ENCODE measurements at places on chromosomes 1 and 21. TPM values are rescaled to one million over a fixed set of nuclear protein-coding genes. Genes with fewer than 3 reads are reported as not detected.

Gene PCBP3
- 4.8 TPM for total RNA-seq

Gene C4BPB
- 2.1 TPM for total RNA-seq

Gene RHBDL2
- total RNA-seq: not detected

Gene EXTL1
- not detected for total RNA-seq

Gene RBM11
- 1.6 TPM for total RNA-seq

Gene C1orf87
- not detected for total RNA-seq

Gene KAZN
- total RNA-seq: 0.21 TPM

Gene KLHDC9
- not detected for total RNA-seq

Gene DIPK1A
- total RNA-seq: 17.7 TPM

Gene F3
- total RNA-seq: not detected

GRCh38 chr1:2335721-2336455 lies 55.5 kb downstream of the MORN1 start:
- no peaks in the 10 kb centered on the region for H3K36me3 ChIP-seq
- no peak overlapping the region for H3K27ac ChIP-seq
- no peak overlapping the region for H3K4me3 ChIP-seq
- no peaks in the 10 kb centered on the region for H3K27me3 ChIP-seq

GRCh38 chr21:32574946-32575925 lies 10.1 kb downstream of the TCP10L start:
- H3K36me3 ChIP-seq: no peaks in the 10 kb centered on the region
- H3K4me3 ChIP-seq: no peak overlapping the region
- peaks cover 6% of the 10 kb centered on the region for H3K4me1 ChIP-seq
- H3K27ac ChIP-seq: no peak overlapping the region
- H3K27me3 ChIP-seq: no peaks in the 10 kb centered on the region
- DNase-seq: no peak

DNA sequence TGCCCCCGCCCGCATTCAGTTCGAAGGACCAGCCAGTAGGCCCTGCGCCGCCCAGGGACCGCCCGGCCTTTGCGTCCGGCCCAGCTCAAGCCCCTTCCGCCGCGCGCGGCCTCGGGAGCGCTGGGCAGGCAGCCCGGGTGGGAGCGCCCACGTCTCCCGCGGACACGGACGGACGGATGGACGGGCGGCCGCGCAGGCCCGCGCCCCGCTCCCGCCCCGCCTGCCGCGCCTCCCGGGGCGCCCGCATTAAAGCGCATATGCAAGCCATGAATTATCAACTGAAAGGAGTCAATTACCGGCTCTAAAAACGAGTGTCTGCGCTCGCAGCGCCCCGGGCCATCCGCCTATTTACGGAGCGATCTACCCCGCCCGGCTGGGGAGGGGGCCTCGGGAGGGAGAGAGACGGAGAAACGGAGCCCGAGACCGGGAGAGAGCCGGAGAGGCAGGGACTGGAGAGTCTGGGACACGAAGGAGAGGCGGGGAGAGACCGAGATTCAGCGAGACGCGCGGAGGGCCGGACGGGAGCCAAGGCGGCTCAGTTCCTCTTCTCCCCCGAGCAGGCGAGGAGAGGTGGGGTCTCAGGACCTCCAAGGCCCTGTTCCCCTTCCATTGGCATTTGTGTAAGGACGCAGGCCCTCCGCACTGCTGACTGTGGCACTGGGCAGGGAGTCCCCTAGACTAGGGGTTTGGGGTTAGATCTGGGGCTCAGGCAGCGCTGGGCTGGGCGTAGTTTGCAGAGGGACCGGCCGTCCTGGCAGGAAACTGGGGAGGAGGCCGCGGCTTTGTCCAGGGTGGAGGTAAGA lies 41.3 kb upstream of the DMBX1 start:
- peaks cover 70% of the 10 kb centered on the region for H3K27me3 ChIP-seq
- DNase-seq: no peak
- peaks cover 5% of the 10 kb centered on the region for H3K4me1 ChIP-seq
- no peak overlapping the region for H3K27ac ChIP-seq
- no peak overlapping the region for H3K4me3 ChIP-seq

- H3K4me1 ChIP-seq: peaks cover 15% of the 10 kb centered on the region
- H3K27me3 ChIP-seq: no peaks in the 10 kb centered on the region
- peak overlapping the region; percentile 19 for H3K4me3 ChIP-seq
- H3K36me3 ChIP-seq: peaks cover 9% of the 10 kb centered on the region
- DNase-seq: no peak
These were observed 15.6 kb upstream of the TTLL10 start for GRCh38 chr1:1157914-1158710.

- H3K27ac ChIP-seq: peak overlapping the region; percentile 85
- peaks cover 42% of the 10 kb centered on the region for H3K4me1 ChIP-seq
- no peaks in the 10 kb centered on the region for H3K27me3 ChIP-seq
- H3K4me3 ChIP-seq: peak overlapping the region; percentile 83
- peaks cover 41% of the 10 kb centered on the region for H3K36me3 ChIP-seq
These were observed 642 bp upstream of the ST3GAL3 start for GRCh38 chr1:43706598-43707189.

- no peak overlapping the region for H3K27ac ChIP-seq
- H3K4me3 ChIP-seq: no peak overlapping the region
- peaks cover 4% of the 10 kb centered on the region for H3K27me3 ChIP-seq
- H3K36me3 ChIP-seq: no peaks in the 10 kb centered on the region
These were observed 8.7 kb downstream of the PLA2G2D start for GRCh38 chr1:20110679-20111078.

DNA sequence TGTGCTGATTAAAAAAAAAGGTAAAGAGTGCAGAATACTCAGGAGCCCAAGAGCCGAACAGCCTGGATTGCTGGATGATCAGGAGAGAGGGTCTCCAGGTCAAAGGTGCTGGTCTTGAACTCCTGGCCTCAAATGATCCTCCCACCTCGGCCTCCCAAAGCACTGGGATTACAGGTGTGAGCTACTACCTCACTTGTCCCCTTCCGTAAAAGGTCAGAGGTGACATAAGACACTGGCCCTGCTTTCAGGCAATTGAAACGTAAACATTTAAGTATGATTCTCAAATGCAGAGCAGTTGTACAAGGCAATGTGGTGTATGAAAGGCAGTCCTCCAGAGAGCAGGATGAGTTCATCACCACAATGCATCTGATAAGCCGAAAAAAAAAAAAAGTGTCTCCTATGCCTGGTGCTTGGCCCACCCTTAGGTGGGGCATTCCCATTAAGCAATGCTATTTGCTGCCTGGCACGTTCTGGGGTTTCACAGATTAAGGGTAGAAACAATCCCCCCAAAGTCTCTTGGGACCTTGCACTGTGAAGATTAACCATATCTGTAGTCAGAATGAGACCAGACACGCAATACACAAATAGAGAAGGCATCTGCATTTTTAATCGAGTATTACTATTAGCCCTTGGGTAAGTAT lies 47.7 kb downstream of the PARP1 start:
- no peaks in the 10 kb centered on the region for H3K4me1 ChIP-seq
- H3K4me3 ChIP-seq: no peak overlapping the region
- peaks cover 56% of the 10 kb centered on the region for H3K36me3 ChIP-seq
- no peak overlapping the region for H3K27ac ChIP-seq

- H3K4me3 ChIP-seq: no peak overlapping the region
- H3K27me3 ChIP-seq: no peaks in the 10 kb centered on the region
- no peak for DNase-seq
- no peaks in the 10 kb centered on the region for H3K36me3 ChIP-seq
- H3K27ac ChIP-seq: no peak overlapping the region
- H3K4me1 ChIP-seq: peaks cover 8% of the 10 kb centered on the region
These were observed 180.0 kb downstream of the KAZN start for GRCh38 chr1:14778541-14778897.

DNA sequence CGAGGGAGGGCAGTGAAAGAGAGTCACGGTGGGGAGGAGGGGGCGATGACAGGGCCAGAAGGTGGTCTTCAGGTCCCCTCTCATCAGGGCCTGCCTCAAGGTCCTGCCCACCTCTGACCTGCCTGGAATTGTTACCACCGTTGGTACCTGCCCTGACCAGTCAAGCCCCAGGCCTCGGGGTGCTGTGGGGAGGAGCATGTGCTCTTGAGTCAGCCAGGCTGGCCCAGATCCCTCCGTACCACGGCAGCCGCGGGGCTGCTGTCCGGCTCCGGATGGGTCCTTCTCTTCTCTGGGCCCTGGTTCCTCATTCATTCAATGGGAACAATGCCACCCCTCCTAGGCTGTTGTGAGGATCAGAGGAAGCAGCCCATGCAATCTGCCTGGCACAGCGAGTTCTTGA lies 22.0 kb downstream of the SERINC2 start:
- H3K36me3 ChIP-seq: no peaks in the 10 kb centered on the region
- H3K27ac ChIP-seq: no peak overlapping the region
- no peak for DNase-seq
- no peaks in the 10 kb centered on the region for H3K4me1 ChIP-seq
